Activated gamma-delta T cell treated with Interleukin-2 at 50 U/mL for 16 hours (primary cell): ENCODE measurements at places on chromosomes 13 and 19.

- DNase-seq: no peak
Observed at GRCh38 chr13:100675661-100676129, 1.1 kb upstream of the TMTC4 start.

- peak; percentile 59 for DNase-seq
Observed at GRCh38 chr19:17522988-17523872, 11.8 kb downstream of the PGLS start.

DNA sequence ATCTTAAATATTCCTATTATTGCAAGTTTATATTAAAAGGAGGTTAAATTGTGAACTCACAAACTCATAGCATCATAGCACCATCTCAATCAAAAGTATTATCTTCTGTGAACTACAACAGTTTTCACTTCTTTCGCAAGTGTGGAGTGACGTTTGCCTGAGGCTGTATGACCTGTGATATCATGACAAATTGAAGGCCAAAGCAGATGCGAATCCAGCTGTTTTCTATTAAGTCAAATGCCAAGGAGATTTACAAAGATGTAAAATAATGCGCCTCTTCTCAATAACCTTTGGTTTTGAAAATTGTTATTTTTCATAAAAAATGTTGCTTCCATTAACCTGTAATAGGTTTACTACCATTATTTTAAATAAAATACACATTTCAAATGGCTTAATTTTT, 7.6 kb upstream of the PEG3 start:
- DNase-seq: no peak

DNA sequence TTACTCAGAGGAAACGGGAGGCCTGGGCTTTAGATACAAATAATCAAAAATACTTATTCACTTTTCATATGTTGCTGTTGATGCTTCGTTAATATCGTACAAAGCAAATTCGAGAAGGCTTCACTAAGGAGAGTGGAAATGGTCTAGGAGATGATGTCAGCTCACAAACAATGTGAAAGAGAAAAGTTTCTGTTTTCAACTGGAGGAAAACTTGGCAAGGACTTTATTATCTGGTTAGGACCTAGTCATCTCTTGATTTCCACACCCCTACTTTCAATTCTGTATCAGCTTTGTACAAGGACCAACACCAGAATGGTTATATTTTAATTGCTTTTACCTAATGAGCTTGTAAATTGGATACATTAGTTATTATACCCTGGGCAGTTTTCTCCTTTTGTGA, 88.0 kb downstream of the SLC10A2 start:
- DNase-seq: no peak
